ENCODE measurements at places on chromosomes 5 and 9. TPM values are rescaled to one million over a fixed set of nuclear protein-coding genes. Genes with fewer than 3 reads are reported as not detected.

DNA sequence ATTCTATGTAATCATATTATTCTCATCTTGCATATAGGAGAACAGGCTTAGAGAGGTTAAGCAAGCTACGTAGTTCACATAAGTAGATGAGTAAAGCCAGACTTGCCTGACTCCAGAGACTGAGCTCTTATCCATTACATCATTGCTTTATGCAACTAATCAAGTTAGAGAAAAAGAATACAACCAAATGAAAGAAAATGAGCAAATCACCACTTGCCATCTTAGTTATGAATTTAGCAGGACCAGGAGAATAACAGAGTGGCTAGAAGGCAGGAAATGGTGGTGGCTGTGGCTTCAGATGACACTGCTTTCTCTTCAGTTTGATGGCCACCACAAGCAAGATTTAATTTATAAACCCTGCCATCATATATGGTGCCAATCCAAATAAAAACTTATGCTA lies 26.6 kb downstream of the POC5 start:
- no peak for DNase-seq
- H3K27ac ChIP-seq = no peak overlapping the region

GRCh38 chr9:126490871-126491567 lies 122.7 kb upstream of the LMX1B start:
- H3K27me3 ChIP-seq = no peaks in the 10 kb centered on the region
- DNase-seq = no peak
- H3K4me3 ChIP-seq = no peak overlapping the region
- peaks cover 9% of the 10 kb centered on the region for H3K4me1 ChIP-seq
- H3K27ac ChIP-seq = no peak overlapping the region

GRCh38 chr5:171738501-171738900 lies 47.1 kb upstream of the SMIM23 start:
- no peak for DNase-seq
- H3K27ac ChIP-seq = no peak overlapping the region
- no peaks in the 10 kb centered on the region for H3K36me3 ChIP-seq
- H3K4me3 ChIP-seq = no peak overlapping the region
- H3K27me3 ChIP-seq = no peaks in the 10 kb centered on the region
- peaks cover 3% of the 10 kb centered on the region for H3K4me1 ChIP-seq

DNA sequence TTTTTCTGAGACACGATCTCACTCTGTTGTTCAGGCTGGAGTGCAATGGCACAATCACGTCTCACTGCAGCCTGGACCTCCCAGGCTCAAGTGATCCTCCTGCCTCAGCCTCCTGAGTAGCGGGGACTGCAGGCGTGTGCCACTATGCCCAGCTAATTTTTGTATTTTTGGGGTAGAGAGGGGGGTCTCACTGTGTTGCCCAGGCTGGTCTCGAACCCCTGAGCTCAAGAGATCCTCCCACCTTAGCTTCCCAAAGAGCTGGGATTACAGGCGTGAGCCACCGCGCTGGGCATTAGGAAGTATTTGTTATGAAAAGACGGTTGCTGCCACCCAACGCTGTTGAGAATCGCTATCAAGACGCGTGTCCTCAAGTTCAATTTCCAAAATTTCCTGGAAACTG lies 180.9 kb upstream of the TBCA start:
- no peak overlapping the region for H3K4me3 ChIP-seq
- H3K27ac ChIP-seq = no peak overlapping the region
- peaks cover 41% of the 10 kb centered on the region for H3K27me3 ChIP-seq
- no peaks in the 10 kb centered on the region for H3K36me3 ChIP-seq
- peaks cover 10% of the 10 kb centered on the region for H3K4me1 ChIP-seq
- no peak for DNase-seq

DNA sequence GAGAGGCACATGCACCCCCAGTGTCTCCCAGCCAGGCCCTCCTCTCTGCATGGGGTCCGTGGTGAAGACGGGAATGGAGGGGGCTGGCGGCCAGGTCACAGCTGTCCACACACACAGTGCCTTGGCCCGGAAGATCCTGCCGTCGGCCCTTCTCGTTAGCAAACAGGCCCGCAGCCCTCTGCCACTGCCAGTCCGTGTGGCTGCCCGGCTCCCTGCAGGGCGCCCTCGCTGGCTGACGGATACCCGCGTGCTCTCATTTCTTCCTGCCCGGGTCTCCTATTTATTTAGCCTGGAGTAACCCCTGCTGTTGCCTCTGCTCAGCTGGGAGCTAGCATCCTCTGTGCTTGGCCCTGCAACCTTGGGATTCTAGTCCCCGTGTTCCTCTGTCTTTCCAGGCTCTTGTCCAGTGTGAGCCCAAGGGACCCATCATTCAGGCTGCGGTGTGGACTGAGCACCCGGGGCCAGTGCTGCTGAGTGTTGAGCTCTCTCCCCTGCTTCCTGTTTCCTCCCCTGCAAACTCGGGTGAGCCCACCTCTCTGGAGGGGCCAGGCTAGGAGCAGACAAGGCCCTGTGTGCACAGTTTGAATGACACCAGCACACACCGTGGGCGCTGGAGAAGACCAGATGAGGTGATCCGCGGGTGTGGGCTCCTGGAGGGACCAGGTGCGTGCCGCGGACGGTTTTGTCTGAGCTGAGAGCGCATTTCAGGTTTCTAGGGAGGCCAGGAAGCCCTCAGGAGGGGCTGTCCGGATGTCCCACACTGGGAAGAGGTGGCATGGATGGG lies 14.6 kb upstream of the RNU6ATAC start:
- peaks cover 8% of the 10 kb centered on the region for H3K27me3 ChIP-seq
- peaks cover 18% of the 10 kb centered on the region for H3K4me1 ChIP-seq
- H3K36me3 ChIP-seq = peaks cover 6% of the 10 kb centered on the region
- H3K4me3 ChIP-seq = no peak overlapping the region
- no peak overlapping the region for H3K27ac ChIP-seq

The IL33 gene
- not detected for total RNA-seq

GRCh38 chr5:158565017-158565789 lies 534.5 kb downstream of the EBF1 start:
- no peak for DNase-seq
- H3K36me3 ChIP-seq = no peaks in the 10 kb centered on the region
- no peak overlapping the region for H3K27ac ChIP-seq
- H3K27me3 ChIP-seq = peaks cover 3% of the 10 kb centered on the region
- H3K4me3 ChIP-seq = no peak overlapping the region

The ROR2 gene
- total RNA-seq = 0.08 TPM

All from activated naive CD8-positive, alpha-beta T cell treated with anti-CD3 and anti-CD28 coated beads, Interleukin-2, amount 10 ng/mL, durations not matched to agents 7 days and 5 days (primary cell).